SJCRH30 (cell line): ENCODE measurements at places on chromosomes 2 and 18. TPM values are rescaled to one million over a fixed set of nuclear protein-coding genes. Genes with fewer than 3 reads are reported as not detected.

Gene DSG1
- 0.03 TPM in 1 of 2 replicates, not detected in the other for total RNA-seq

Gene SNORC
- total RNA-seq: 0.33 and 0.75 TPM in 2 replicates

GRCh38 chr2:218017211-218018053, 14.6 kb upstream of the TNS1 start:
- no peak for DNase-seq

Gene GPR75
- 3.2 and 4.5 TPM in 2 replicates for total RNA-seq

Gene OTOS
- 0.73 TPM in 1 of 2 replicates, not detected in the other for total RNA-seq

GRCh38 chr2:100893392-100894104, 73.6 kb downstream of the NPAS2 start:
- no peak for DNase-seq

Gene FLACC1
- 0.55 and 0.71 TPM in 2 replicates for total RNA-seq
